Hippocampal formation (tissue), 2 donors: ENCODE measurements at places on chromosomes 2 and 18.

DNA sequence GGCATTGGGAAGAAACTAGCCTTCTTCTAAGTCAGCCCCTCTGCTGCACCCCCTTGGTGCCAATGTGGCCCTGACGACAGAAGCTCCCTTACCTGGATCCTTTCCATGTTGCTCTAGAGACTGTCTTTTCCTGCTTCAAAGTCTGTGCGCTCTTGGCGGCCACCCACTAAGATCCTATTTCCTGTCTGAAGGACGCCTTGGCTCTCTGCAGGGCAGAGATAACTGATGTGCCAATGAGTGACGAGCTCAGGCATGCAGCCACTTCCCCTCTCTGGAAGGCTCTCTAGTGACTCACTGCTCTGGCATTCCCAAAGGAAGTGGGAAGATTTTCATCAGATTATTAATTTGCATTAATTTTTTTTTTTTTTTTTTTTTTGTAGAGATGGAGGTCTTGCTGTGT is 273.5 kb downstream of the CDH20 start:
- DNase-seq: no peak

DNA sequence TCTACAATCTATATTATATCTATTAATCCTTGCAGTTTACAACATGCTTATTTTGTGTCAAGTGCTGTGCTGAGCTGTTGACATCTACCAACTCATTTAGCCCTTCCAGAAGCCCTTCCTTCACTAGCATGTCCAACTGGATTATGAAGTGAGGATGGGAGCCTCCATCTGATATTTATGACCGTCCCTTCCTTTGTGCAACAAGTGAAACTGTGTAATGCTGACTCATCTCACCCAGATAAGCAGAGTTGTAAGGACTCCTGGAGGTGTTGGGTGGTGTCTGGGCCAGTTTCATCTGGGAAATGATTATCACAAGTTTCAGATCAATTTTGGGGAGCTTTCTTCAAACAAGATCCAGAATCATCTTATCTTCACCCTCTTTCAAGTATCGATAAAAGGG is 156.6 kb upstream of the ETAA1 start:
- no peak for DNase-seq

DNA sequence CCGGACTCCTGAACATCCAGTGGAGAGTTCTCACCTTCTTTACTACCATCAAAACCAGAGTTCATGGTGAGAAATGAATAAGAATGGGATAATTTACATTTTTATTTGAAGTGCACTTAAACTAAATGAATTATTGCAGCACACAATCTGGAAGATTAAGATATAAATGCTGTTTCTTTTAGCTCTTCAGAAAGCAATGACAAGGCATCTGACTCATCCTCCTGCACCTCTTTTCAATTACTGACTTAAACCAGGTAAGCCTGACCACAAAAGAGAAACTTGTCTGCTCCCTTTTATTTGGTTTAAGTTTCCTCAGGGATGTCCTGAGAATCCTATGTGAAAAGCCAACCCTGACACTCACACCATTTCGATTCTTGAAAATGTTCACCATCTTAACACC is 720 bp upstream of the DSC2 start:
- DNase-seq: no peak

DNA sequence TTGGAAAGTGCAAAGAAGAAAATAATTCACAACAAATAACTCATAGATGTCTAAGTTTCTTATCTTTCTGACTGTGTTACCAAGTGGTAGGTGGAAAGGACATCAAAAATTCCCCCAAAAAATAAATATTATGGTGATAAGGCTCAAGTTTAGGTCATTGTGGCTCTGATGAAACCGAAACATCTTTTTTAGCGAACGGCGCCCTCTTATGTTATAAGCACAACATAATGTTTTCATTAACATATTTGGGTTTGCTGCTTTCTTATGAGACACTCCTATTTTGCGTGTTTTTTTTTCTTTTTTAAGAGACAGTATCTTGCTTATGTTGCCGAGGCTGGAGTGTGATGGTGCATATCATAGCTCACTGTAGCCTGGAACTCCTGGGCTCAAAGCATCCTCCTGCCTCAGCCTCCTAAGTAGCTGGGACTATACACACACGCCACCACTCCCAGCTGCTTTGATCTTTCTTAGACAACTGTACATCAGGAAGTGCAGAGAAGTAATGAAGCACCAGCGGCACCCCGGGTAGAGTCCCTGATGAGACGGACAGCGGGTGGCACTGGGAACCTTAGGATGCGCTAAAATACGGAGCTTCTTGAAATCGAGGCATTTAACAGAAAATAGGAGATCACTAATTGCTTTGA is 38.5 kb upstream of the SLC35G4 start:
- no peak for DNase-seq

DNA sequence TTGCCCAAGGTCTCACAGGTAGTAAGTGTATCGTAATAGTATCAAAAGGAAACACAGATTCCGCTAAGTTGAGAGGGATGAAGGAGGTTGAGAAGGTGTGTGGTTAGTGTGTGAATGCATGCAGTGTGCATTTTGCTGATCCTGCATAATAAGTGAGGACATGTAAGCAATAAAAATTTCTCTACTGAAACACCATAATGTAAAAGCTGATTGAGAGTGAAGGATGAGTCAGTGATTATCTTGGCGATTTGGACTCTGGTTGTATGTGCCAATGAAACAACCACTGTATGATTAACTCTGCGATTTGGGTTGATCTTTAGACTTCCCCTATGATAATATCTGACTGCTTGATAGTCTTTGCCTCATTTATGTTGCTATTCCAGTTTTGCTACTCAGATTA is 16.7 kb upstream of the ADGRF3 start:
- DNase-seq: no peak

- DNase-seq: peak; percentile 18
These were observed 252.1 kb downstream of the LDLRAD4 start for GRCh38 chr18:13470516-13471197.

DNA sequence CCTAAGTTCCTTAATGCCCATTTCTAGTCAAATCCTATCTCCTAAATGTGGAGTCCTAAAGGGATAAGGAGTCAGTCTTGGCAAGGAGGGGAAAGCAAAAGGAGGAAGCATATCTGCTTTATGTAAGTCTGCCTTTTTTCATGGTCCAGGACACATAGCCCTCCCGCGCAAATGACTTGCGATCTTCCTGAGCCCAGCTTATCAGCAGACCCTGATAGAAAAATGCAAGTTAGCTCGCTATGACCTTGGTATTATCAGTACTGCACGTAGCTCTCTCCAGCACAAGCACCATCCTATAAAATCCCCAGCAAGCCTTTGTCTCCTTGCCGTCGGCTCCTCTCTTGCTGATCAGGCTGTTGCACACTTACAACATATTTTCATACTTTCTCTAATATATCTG is 281.4 kb upstream of the KCNH7 start:
- DNase-seq: no peak

DNA sequence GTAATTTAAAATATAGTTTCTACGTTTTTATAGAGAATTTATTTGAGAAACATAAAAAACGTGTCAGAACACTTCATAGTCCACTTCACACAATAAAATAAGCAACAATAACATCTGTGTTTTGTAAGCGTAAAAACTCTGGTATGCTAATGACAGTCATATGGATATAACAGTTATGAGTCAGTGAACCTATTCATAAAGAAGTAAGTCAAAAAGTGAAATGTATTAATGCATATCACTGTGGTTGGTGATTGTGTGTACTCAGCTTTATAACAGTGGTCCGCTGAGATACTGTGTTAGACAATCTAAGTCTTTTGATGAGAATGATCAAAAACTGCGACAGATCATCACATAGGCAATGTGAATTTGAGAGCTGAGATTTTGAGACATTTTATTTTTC is 153.2 kb downstream of the WDR7 start:
- DNase-seq: no peak

GRCh38 chr2:121326628-121327027 is 41.6 kb upstream of the TFCP2L1 start:
- DNase-seq: no peak

GRCh38 chr2:167860082-167860481 is 387.3 kb downstream of the STK39 start:
- no peak for DNase-seq

DNA sequence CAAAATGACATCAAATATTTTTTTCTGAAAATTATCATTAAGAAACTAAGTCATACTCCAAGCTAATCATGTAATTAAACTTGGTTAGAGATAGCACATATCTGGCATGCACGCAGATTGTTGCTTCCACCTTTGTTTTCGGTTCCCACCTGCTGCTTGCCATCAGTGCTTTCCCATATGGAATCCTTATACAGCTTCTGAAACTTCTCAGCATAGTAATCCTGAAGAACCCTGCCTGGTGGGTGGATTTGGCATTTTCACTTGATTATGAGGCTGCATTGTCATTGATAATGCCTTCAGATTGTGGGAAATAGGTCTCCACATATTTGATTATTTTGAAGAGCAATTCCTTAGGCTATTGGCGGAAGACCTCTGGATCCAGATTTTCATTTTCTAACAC is 47.5 kb downstream of the ZC3H6 start:
- DNase-seq: no peak

GRCh38 chr18:52422985-52423601 is 83.1 kb downstream of the DCC start:
- DNase-seq: no peak

DNA sequence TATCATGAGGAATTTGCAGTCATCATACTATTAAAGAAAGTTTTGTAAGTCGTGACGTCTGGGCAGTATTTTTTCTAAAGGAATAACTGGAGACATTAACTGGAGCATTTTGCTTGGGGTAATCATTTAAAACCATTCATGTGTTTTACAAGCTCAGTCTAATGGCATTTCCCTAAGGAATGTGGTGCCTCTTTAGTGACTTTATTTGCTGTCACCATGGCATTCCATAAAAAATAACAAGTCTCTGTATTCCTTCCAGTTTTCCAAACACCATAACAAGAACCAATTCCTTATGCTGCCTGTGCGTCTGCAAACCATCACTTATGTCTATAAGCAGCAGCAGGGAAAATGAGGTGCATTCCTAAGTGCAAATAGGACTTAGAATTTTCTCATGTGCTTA is 82.8 kb downstream of the EPB41L3 start:
- DNase-seq: no peak

- peak; percentile 30 for DNase-seq
These were observed 375.0 kb downstream of the RNF144A start for GRCh38 chr2:7292154-7292691.

DNA sequence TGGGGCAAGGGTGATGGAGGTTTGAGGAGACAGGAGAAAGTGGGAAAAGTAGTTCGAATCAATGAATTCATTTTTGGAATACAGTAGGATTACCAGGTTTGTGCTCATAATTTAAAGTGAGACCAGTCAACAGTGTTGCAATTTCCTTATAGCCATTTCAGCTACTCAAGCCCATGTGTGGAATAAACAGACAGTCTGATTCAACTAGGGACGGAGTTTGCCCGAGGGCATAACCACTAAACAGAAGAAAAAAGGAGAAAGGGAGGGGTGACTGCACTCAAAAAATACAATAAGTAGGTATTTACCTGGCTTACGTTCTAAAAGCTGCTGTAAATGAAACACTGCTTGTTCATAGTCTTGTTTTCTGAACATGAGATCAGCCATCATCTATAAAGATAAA is 55.2 kb downstream of the TTC21B start:
- DNase-seq: no peak

GRCh38 chr2:10454505-10454904 is 6.4 kb upstream of the ODC1 start:
- no peak for DNase-seq

- peak; percentile 87 for DNase-seq
These were observed 37.5 kb upstream of the SLC38A11 start for GRCh38 chr2:164992818-164993217.

- DNase-seq: peak; percentile 80
These were observed 861 bp upstream of the SEMA4C start for GRCh38 chr2:96870626-96871255.

DNA sequence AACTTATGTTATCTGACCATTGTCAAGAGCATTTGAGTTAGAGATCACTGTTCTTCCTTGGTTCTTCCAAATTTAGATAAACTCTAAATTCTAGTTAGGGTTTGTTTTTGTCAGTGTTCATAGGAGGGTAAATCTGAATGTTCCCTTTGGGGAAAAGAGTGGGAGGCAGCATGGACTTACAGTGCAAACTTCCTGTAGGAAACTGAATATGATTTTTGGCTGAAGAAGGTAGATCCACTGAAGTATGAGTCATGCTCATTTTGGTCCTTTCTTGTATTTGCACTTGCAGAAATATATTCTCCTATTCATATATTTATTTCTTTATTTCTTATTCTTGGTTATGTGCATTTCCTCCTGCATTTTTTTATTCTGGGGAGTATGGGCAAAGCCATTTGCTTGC is 27.3 kb downstream of the CCDC85A start:
- DNase-seq: no peak

DNA sequence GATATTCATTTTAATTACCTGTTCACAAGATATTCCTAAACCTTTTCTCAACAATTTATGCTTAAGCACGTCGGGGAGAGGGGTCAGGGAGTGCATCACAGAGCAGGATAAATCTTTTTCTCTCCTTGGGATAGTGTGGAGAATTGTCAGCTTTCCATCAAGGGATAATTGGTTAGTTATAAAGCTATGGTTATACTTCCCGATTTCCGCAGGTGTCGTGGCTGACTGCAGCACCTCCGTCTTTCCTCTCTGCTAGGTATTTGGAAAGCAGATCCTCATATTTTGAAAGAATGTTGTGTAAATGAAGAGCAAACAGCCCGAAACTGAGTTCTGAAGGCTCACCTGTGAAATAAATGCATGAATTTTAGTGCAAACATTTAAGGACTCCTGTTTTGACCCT is 778 bp downstream of the DYNC2LI1 start:
- no peak for DNase-seq

DNA sequence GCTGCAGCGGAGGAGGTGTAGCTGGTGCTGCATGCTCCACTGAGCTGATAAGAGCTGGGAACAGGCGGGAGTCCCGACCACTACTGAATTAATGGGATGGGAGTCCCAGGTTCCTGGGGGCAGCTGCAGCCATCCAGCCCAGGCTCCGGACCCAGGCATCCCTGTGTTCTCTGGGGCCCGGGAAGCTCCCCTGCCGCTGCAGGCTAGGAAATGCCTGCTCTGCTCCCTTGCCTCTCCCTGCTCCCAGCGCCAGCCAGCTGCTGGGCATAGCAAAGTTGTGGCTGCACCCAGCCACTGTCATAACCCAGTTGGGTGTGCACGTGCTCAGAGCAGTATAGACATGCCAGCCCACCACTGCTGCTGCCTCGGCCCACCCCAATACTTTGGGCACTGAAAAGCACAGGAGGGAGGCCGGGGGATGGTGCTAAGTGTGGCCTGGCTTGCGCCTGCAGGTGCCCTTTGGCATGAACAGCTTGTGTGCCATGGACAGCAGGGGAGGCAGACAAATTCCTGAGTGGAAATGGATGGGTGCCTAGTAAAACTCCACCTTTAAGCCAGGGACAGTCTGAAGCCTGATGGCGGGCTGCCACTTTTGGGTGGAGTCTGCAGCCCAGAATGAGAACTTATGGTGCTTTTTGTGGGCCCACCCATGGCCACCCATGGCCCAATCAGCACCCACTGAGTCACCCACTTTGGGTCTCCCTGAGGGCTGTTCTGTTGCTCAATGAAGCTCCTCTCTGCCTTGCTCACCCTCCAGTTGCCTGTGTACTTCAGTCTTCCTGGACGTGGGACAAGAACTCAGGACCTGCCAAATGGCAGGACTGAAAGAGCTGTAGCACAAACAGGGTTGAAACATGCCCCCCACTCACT is 219.3 kb upstream of the TMEFF2 start:
- DNase-seq: no peak
